HuH-7 (cell line): ENCODE measurements at places on chromosomes 12 and 14.

- DNase-seq: peak; percentile 30
These were observed 137.0 kb downstream of the CRADD start for GRCh38 chr12:93813972-93814821.

- no peak for DNase-seq
These were observed 12.9 kb upstream of the CALM1 start for GRCh38 chr14:90383731-90384542.

DNA sequence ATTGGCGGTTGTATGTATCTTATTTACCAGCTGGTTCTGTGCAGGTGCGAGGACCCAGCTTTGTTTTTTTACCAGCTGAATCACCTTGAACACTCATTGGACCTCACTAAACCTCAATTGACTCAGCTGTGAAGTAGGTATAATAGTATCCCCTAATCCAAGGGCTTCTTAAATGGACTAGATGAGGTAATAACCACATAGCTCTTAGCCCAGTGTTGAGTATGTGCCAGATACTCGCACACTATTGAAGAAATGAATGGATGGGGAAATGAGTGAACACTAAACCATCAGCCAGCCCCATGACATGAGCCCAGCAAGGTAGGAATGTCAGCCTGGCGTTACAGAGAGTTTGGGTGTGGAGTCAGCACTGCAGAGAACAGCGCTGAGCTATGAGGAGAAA is 79.7 kb downstream of the RIMBP2 start:
- DNase-seq: no peak

DNA sequence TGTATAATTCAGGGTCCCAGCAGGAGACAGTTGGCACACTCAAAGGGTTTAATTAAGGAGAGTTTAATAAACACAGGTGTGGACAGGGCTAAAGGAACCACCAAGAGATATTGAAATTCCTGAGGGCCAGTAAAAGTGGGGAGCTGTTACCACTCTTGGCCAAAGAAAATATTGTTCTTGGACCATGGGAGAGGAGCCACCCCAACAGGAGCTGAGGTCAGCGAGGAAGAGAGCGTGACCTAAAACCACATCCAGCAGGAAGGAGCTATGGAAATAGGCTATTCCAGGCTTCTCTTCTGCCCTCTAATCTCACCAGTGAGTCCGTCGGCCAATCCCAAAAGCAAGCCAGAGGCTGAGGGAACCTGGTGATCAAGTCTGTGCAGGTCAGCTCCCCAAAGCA is 390.8 kb downstream of the MED13L start:
- no peak for DNase-seq

DNA sequence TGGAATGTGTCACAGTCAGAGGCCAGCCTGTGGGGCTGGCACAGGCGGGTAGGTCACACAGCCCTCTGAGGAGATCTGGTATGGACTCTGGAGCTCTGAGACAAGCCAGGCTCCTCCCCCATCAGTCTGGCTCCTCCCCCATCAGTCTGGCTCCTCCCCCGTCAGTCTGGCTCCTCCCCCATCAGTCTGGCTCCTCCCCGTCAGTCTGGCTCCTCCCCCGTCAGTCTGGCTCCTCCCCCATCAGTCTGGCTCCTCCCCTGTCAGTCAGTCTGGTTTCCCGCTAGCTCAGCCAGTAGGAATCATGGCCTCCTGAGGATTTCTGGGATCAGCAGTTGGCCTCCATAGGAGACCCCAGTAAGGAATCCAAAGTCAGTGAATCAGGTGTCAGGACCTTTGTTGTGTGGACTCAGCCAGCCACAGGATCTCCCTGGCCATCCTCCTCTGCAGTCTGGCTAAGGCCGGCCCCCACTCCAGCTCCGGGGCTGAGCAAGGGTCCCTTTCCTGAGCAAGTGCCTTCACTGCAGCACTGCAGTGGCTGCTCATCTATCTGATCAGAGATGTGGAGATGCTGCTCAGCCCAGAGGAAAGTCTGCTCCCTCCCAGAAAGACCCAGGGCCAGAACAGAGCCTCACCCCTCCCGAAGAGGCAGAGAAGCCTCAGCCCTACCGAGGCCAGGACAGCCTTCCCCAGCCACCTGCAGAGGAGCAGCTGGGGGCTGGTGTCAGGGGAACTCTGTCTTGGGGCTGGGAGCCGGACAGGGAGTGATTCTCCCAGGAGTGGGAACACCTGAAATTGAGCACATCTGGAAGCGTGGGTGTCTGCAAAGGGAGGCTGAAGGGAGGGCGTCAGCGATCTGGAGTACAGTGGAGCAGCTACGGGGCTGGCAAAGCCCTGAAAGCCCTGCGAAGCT is 35.7 kb downstream of the IQSEC3 start:
- no peak for DNase-seq

DNA sequence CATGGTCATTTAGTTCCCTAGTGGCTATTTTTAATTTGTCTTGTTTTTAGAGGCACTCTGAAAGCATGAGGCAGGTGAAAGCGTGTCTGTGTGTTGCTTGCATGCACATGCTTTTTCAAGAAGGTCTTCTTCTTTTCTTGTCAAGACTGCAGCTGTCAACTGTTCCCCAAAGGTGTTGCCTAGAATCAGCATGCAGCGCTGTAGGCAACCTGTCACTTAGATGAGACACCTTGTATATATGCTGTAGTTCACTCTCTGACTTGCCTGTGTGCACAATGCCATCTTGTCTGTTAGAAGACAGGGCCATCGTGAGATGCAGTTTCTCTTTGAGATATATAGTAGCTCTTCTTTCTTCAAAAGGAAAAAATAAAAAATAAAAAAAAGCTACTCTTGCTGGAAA is 885.7 kb downstream of the DIO2 start:
- DNase-seq: no peak

DNA sequence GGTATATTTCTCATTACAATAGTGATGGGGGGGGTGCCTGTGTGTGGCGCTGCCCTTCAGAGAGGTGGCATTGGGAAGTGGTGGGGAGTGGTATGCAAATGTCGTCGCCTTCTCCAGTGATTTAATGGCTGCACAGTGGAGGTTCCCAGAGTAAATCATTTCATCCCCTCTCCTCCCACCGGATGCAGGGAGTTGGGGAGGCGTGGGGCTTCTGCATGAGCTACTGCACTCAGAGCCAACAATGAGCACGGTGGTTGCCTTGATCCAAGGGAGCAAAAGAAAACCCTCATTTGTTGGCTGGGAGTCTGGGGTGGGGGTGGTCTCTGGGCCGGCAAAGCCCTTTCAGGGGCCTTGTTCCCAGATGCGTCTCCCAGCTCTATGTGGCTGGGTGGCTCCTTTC is 124.3 kb downstream of the AACS start:
- no peak for DNase-seq

GRCh38 chr12:113072136-113072535 is 15.6 kb downstream of the DTX1 start:
- peak; percentile 50 for DNase-seq

DNA sequence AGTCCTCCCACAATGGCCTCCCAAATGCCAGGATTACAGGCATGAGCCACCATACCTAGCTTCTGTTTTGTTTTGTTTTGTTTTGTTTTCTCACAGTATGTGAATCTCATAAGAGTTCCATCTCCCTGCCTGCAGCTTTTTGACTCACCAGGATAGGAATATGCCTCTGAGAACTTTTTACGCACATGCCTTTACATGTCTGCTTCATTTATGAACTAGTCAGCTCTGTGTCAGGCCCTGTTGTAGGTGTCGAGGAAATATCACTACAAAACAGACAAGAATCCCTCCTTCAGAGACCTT is 89.0 kb downstream of the BORCS5 start:
- no peak for DNase-seq

DNA sequence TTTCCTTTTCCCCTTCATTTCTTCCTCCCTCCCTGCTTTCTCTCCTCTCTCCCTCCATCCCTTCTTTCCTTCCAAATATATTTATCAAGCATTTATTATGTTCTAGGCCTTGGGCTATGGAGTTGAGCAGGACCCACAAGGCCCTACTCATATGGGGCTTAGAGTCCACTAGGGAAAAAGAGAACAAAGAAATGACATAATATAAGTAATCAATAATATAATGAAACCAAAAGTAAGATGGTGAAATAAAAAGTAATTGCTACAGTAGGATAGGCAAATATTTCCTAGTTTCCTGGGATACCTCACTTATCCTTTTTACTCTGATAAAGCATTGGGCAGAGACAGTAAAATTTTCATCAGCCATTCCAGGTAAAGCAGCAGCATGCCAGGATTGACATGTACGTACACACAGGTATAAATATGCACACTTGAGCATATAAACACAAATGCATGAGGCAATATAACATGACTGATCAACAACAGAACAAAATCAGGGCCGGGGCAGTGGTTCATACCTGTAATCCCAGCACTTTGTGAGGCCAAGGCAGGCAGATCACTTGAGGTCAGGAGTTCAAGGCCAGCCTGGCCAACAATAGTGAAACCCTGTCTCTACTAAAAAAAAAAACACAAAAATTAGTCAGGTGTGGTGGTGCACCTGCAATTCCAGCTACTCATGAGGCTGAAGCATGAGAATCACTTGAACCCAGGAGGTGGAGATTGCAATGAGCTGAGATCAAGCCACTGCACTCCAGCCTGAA is 35.5 kb upstream of the CSRP2 start:
- DNase-seq: no peak

- no peak for DNase-seq
These were observed 426.7 kb downstream of the RAD51B start for GRCh38 chr14:68246074-68246785.

DNA sequence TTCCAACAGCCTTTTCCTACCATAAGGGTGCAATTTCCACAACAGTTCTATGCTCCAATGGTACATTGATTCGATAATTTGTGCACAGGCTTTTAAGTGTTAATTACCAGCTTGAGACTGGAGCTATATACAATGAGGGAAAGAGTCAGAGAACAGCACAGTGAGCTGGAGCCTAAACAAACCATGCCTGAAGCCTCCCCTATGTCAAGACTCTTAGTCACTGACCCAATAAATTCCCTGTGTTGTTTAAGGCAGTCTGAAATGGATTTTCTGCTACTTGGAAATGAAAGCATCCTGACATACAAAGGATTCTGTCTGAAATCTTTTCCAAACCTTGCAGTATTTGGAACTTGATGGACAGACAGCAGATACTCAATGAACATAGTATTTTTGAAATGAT is 149.0 kb downstream of the EFCAB11 start:
- DNase-seq: no peak

DNA sequence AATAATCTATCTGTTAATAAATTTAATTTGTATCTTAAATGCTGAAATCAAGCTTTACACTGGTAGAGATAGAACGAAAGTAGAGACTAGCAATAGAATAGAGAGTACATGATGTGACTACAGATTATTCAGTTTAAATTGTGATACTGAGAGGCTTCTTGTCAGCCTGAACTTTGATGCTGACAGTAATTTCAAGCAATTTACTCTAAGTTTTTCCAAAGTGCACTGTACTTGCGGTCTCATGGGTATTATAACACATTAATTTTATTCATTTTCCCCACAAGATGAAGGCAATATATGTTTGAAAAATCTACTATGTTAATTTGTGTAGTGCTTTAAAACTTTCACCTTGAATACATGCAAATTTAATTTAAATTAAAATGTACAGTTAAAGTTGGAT is 914.0 kb upstream of the FBXO33 start:
- no peak for DNase-seq

DNA sequence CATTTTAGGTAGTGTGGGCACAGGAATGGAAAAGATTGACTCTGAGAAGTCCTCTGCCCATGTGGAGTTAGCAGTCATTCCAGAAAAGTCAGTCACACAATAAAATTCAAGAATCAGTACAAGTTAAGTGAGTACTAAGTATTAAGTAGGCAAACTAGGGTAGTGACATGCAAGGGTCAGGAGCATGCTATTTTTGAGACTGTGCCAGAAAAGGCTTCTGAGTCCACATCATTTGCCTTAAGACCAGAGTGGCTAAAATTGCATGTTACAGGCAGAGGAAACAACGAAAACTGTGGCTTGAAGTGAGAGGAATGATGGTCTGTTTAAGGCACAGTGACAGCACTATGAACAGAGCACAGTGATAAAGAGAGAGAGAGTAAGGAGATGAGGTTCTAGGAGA is 108.9 kb downstream of the SLC6A15 start:
- no peak for DNase-seq

- DNase-seq: no peak
These were observed 38.7 kb downstream of the GLT8D2 start for GRCh38 chr12:104011253-104011652.

GRCh38 chr14:50871914-50872732 is at the start of gene ABHD12B:
Gene ABHD12B (plus strand): TSS chr14:50872053. CDS start chr14:50872175, 122 bp downstream.
- DNase-seq: no peak

- DNase-seq: no peak
These were observed 20.0 kb downstream of the KCNK10 start for GRCh38 chr14:88303041-88303440.

GRCh38 chr14:22556990-22557623 is 31.9 kb downstream of the DAD1 start:
- peak; percentile 93 for DNase-seq

- DNase-seq: no peak
These were observed 7.7 kb downstream of the FOS start for GRCh38 chr14:75286313-75286712.

- peak; percentile 76 for DNase-seq
These were observed 20.4 kb downstream of the NINJ2 start for GRCh38 chr12:642633-643474.

- DNase-seq: peak; percentile 32
These were observed 174.6 kb upstream of the TBX3 start for GRCh38 chr12:114858388-114859146.

DNA sequence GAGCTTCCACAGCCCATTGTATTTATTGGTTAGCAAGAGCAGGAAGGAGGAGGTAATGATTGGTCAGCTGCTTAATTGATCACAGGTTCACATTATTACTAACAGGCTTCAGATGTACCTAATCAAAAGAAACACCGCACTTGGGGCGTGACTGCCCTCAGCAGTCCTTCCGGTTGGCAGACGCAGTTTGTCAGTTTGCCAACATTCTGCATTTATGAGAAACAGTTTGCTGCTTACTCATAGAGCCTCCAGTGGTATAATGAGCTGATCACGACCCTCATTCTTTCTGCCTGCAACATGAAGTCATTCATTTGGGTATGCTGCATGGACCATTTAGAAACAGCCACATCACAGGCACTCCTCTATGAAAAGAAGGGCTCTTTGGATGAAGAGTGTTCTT is 42.5 kb upstream of the PPM1H start:
- no peak for DNase-seq

DNA sequence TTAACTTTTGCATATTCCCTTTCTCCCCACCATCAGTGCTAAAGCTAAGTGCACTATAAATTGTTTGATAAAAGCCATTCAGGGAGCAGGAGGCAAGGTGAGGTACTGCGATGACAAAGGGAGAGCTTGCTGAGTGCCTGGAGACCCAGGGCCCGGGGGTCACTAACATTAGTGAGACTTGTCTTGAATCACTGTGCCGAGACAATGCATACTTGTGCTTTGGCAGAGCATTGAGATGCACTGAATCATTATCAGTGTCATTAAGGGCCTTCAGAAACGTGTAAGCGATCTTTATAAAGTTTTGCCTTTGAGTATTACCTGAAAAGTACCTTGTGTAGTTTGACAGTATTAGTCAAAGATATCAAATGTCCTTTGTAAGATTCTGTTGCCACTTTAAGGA is 447.5 kb downstream of the PCNX1 start:
- no peak for DNase-seq

GRCh38 chr12:128402486-128403243 is 135.7 kb downstream of the TMEM132C start:
- DNase-seq: no peak

- no peak for DNase-seq
These were observed 114.7 kb downstream of the PRMT8 start for GRCh38 chr12:3605692-3606091.
